Jurkat, Clone E6-1 (cell line): ENCODE measurements at places on chromosomes 1 and 21.

- DNase-seq, result no peak
These were observed 158.4 kb downstream of the CASZ1 start for GRCh38 chr1:10637834-10638558.

DNA sequence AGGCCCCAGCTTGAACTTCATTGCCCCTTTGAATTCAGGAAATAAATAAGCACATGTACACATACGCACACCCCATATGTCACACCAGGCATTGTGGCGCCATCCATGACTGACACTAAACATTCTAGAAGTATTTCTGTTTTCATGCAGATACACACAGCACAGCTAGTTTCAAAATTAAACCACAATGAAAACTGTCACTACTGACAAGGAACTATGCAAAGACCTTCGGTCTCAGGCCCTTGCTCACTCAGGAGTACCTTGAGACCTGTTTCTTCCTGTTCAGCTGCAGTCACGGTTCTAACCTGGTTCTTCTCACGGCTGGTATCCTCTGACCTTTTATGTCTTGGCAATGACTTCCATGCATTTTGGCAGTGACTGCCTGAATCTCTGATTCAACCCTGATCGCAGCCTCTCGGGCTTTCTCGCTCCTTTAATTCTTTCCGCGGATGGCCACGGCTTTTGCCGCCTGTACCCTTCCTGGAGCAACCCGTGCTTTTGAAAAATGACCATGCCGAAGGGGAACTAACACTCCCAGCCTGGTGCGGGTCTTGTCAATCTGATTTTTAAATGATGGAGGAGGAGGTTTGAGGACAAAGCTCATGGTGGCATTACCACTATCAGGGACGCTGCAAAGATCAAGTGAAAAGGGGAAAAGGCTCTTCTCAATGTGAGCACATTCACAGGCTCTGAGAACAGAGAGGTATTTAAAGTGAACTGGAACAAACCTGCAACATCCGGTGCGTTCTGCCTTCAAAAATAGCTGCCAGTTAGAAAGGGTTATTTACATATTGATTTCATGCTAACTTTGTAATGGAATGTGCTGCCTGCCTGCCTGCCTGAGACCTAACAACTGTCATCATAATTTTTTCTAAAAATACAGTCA, 384.6 kb downstream of the RRAGC start:
- no peak for DNase-seq

GRCh38 chr1:42924082-42924850, 34.4 kb downstream of the SLC2A1 start:
- peak; percentile 77 for DNase-seq

GRCh38 chr1:215872658-215873057, 305.6 kb downstream of the KCTD3 start:
- no peak for DNase-seq

DNA sequence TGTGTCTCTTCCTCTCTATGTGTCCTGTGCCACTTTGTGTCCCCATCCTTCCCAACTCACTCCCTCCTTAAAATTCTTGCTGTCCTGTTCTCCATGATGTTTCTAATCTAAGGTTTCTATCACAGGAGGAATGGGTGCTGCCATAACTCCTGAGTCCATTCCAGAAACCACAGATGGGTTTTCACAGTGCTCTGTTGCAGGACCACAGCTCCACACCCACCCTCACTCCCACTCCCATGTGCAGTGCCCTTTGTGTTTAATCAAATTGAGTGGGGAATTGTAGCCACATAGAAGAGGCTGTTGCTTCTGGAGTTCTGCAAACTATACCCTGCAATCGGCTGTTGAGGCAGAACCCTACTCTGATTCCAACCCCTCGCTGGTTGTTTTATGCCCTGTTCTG, 142.1 kb downstream of the SPATA46 start:
- DNase-seq, result no peak

GRCh38 chr1:226657895-226658545, 81.1 kb downstream of the ITPKB start:
- DNase-seq, result no peak

DNA sequence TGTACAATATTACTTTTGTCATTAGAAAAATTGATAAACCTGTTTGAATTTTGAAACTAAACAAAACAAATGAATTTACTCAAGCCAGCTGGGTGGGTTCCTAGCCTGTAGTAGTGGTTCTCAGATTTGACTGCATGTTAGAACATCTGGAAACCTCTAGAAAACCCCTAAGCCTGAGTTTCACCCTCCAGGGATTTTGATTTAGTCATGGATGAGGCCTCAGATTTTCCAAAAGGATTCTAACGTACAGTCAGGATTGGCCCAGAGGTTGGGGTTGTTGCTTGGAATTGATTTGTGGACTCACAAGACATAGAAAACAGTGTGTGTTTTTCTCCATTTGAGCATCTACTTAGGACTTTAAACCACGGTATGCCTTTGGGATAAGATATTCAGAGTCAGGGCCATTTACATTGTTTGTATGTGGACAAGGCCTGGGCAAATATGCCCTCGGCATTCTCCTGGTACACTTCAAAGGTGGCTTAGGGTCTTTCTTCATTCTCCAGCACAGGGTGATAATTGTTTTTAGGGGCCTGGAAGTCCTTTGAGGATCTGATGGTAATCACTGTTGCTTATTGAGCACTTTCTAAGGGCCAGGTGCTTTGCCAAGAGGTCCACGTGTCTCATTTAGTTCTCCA, 42.6 kb downstream of the ATP5PO start:
- DNase-seq, result no peak

DNA sequence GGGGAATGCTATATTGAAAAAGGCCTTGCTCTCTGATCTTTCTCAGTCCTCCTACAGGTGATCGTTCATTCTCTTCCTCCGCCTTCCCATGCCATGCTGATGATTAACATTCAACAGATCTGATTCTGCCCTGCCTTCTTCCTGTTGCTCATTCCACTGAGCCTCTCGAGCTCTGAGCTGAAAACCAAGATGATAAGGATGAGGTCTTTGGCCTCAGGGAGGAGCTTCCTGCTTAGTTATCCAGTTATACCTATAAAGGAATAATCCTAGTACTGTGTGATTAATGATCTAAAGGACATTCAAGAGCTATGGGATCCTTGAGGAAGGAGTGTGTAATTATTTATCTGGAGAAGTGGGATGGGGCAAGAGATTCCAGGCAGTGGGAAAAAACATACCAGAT, 25.2 kb upstream of the MAP3K7CL start:
- DNase-seq, result no peak

- DNase-seq, result no peak
These were observed 53.0 kb upstream of the DYNLT5 start for GRCh38 chr1:66699213-66699612.

DNA sequence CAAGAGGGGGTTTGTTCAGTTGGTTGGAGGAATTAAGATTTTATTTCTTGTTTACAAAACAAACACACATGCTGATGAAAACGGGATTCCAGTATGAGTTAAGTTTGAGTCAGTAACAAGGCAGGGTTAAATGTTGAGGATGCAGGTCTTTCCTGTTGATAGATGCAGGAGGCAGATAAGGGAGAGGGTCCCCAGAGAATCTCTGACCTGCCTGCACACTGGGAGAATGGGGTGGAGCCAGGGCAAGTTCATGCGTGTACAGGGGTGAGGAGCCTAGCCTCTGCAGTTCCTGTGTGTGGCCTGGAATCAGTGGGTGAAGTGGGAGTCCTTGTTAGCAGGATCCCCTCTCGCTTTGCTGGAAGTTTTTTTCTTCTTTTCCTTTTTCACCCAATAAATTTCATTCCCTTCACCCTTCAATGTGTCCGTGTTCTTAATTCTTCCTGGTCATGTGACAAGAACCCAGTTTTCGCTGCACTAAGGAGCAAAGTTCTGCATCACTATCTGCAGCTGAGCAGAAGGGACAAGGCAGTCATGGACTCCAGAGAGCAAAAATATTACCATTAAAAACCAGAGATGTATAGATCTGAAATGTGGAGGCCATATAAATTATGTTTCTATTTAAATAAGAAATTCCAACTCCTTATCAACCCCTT, 69.9 kb upstream of the MARK1 start:
- no peak for DNase-seq

GRCh38 chr1:119603695-119604094, 44.4 kb downstream of the ZNF697 start:
- no peak for DNase-seq

GRCh38 chr1:46903481-46903880, 37.8 kb downstream of the CYP4A11 start:
- no peak for DNase-seq

DNA sequence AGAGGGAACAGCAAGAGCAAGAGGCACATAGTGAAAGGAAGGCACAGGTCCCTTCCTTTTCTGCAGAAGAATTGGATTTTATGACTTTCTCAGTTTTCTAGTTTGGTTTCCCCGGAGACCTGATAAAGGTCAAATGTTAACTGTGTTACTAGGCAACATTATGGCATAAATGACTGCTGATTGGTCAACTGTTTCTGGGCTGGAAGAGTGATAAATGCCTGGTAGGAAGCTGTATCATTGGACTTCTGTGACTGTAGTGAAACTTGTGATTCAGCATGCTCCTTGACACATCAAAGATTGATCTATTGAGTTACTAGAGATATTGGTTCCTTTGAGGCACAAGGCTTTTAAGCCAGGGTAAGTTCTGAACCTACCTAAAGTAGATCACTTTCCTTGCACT, 55.7 kb downstream of the LRRC8C start:
- no peak for DNase-seq

GRCh38 chr1:238088560-238089290, 198.0 kb upstream of the ZP4 start:
- no peak for DNase-seq

- DNase-seq, result no peak
These were observed 96.9 kb downstream of the ERG start for GRCh38 chr21:38401191-38401926.

- DNase-seq, result peak; percentile 84
These were observed 13.3 kb downstream of the TGFBR3 start for GRCh38 chr1:91872559-91873081.

GRCh38 chr1:107810291-107810951, 154.6 kb downstream of the VAV3 start:
- no peak for DNase-seq

- DNase-seq, result no peak
These were observed 113.0 kb downstream of the WDR3 start for GRCh38 chr1:118042501-118042900.

GRCh38 chr1:94553931-94554330, 12.4 kb upstream of the F3 start:
- no peak for DNase-seq

GRCh38 chr1:156750711-156751450, 594 bp downstream of the HDGF start:
- DNase-seq, result no peak

DNA sequence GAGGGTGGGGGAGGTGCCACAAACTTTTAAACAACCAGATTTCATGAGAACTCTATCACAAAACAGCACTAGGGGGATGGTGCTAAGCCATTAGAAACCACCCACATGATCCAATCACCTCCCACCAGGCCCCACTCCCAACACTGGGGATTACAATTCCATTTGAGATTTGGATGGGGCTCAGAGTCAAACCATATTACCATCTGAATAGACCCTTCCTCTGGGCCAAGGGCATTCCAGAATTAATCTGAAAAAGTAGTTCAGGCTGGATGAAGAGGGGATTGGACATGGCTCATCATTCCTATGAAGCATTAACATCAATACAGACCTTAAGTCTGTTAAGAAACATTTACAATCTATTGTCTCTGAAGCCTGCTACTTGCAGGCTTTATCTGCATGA, 149.9 kb upstream of the DNAH14 start:
- DNase-seq, result no peak

GRCh38 chr1:13935336-13935735, 235.3 kb downstream of the PRDM2 start:
- no peak for DNase-seq

- DNase-seq, result no peak
These were observed 93.1 kb upstream of the PGBD5 start for GRCh38 chr1:230519246-230519645.

- DNase-seq, result no peak
These were observed 131.5 kb upstream of the LMO4 start for GRCh38 chr1:87197156-87197555.

DNA sequence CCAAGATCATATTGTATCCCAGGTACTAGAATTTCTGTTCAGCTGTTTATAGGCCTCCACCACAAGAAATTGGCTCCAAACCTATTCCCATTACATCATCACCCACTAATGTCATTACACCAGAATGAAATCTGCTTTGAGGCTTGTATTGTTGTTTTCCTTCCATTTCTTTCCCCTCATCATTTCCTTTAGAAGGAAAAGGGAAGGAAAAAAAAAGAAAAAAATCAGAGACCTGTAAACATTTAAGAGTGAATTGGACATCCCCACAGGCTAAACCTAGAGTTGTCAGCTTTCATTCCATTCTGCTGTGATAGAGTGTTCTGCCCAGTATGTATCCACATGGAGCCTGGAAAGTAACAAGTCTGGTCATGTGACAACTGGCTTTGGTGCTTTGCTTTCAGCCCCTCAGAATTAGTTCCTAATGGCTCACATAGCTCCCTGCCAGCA, 44.6 kb downstream of the NFYC start:
- DNase-seq, result no peak

- no peak for DNase-seq
These were observed 809 bp upstream of the ZNF669 start for GRCh38 chr1:247104965-247105364.

DNA sequence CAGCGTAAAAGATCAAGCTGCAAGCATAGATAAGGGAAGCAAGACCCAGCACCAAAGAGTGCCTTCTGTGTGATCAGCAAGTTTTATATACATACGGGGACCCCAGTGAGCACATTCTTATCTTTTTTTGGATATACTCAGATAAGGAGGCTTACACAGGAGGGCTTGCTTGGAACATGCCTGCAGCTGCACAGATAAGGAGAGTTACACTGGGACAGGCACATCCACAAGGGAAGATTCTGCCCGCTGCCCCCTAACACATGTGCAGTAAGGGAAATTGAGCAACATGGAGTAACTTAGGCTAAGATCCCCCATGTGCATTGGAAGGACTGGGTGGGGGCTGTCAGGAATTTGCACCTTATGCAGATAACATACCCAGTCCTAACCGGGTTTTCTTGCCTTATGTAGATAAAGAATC, 1334.8 kb downstream of the MRPL39 start:
- no peak for DNase-seq

- no peak for DNase-seq
These were observed 12.5 kb downstream of the PIP5K1A start for GRCh38 chr1:151210830-151211229.

DNA sequence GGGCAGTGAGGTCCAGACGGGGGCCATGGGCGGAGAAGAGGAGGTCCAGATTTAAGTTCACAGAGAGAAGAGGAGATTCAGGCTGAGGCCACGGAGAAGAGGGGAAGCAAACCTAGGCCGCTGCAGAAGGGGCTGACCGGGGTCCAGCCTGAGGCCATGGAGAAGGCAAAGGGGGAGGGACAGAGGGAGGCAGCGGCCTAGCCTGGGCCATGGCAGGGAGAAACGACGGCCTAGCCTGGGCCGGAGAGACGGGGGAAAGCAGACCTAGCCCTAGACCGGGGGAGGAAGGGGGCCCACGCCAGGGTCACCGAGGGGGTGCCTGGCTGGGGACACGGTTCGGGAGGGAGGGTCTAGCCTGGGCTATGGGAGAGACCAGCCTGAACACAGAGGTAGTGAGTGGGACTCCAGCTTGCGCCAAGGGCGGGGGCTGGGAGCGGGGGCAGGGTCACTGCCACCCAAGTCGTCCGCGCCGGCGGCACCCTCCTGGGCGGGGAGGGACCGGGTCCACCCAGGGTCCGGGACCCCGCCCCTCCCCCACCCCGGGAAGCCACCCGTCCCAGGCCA, 459 bp downstream of the CAPZB start:
- DNase-seq, result no peak
